ENCODE measurements at places on chromosomes 1 and 21. TPM values are rescaled to one million over a fixed set of nuclear protein-coding genes. Genes with fewer than 3 reads are reported as not detected.

Gene ZBTB37
- 0.84 TPM for polyA plus RNA-seq

Gene FBXO42
- 5.9 TPM for polyA plus RNA-seq

Gene SNRNP40
- 12.3 TPM for polyA plus RNA-seq

Gene PLOD1
- 73.0 TPM for polyA plus RNA-seq

Gene GNG12
- polyA plus RNA-seq = 15.4 TPM

Gene MNDA
- polyA plus RNA-seq = 3.7 TPM

Gene UMODL1
- polyA plus RNA-seq = not detected

Gene C1orf52
- 6.2 TPM for polyA plus RNA-seq

Gene C1orf216
- polyA plus RNA-seq = 3.4 TPM

Gene UBL4B
- not detected for polyA plus RNA-seq

Gene FCRL1
- 0.02 TPM for polyA plus RNA-seq

Gene GSTM5
- polyA plus RNA-seq = 2.8 TPM

Data from liver (tissue), 10 donors.